ENCODE measurements at places on chromosomes 6 and 20.

- no peak for DNase-seq
Measured at GRCh38 chr6:105832313-105832761, 253.8 kb upstream of the PRDM1 start.

DNA sequence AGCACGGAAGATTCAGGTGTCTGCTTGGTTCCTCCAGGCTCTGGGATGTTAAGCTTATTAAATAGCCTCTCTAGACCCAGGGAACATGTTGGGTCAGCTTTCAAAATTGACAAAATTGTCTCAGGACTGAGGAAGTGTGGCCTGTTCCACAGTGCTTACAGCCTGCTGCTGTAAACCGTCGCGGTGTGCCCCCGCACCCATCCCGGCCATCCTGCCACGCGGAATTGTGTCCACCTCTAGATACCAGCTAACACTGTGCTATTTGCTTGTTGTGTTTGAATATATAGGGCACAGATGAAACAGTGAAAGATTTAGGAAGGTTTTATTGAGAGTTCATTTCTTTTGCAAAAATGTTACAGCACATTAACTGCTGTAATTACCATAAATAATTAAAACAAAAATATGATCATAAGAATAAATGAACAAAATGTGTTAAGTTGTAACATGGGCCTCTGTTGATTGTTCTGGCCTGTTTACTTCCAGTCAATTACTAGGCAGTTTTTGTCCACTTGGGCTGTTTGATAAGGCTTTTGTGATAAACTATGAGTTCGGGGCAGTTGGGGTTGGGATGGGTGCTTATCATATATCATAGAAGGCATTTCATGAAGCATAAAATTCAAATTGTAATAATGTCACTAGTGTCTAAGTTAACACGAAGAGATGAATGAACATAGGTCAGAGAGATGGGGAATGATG lies 77.4 kb downstream of the ARID1B start:
- DNase-seq = no peak

DNA sequence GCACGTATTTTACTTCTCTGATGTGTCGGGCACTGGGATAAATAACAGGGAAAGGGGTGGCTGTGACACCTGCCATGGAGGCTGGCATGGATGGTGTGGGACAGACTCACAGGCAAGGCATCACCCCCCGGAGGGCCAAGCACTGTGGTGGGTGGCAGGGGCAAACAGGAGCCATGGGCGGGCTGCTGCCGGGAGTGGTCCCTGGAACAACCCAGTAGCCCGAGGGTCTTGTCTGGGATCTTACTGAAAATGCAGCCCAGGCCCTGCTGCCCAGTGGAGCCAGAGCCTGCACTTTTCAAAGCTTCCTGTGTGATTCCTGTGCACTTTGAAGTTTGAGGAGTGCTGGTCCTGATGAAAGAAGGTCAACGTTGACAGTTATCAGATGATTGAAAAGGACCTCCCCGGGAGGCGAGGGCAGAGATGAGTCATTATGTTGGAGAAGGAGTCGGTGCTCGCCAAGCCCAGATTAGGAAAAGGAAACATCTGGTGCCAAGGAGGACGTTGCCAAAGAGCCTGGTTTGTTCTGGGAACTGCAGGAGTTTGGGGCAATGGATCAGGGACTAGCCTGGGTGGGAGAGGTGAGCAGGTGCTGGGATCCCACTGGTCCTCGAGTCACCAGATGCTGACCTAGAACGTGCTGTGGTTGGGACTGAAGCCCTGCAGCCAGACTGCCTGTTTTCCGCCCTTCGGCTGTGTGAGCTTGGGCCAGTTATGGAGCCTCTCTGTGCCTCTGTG lies 130.0 kb upstream of the GGTLC1 start:
- no peak for DNase-seq

GRCh38 chr6:16205377-16206144 lies 32.8 kb upstream of the GMPR start:
- no peak for DNase-seq

DNA sequence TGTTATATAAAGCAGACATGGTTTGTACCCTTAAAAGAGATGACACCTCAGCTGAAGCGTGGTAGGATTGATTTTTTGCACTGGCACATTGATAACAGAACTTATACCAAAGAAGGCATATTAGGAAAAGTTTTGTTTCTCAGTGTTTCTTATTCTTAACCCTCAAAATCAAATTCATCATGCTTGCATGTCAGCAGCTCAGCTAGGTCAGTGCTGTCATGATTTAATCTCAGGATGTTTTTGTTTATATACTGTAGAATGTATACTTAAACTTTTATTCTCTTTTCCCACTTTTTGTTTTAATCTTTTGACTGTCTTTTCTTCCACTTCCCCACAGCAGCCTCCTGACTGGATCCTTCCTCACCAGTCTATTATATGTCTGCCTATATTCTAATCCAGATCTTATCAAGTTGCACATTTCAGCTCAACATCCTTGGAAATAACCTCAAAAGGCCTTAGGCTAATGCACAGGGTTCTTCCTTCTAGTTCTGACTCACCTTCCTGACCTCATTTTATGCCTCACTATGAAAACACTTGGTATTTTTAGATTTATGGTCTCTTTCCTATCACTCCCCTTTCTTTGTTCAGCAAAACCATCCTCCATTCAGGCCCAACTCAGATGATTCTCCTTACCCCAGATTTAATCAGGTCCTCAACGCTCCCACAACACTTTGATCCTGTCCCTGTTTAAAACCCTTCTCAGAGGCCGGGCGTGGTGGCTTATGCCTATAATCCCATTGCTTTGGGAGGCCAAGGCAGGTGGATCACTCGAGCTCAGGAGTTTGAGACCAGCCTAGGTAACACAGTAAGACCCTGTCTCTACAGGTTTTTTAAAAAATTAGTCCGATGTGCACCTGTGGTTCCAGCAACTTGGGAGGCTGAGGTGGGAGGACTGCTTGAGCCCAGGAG lies 7.2 kb downstream of the HEBP2 start:
- no peak for DNase-seq

DNA sequence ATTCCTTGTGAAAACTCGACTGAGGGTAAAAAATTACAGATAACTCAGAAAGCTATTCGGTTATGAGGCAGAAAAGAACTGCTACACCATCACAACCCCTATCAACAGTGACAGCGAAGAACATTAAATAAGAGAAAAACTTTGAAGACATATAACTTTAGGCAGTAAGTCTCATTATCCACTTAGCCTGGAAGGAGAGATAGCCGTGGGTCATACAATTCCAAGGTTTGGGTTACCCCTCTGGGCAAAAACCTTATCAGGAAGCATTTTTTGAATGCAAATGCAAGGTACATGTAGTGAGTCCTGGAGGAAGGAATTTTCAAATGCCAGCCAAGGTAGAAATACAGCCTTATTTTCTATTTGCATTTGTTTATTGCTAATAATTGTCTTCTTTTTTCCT lies 129.8 kb downstream of the FLRT3 start:
- no peak for DNase-seq

DNA sequence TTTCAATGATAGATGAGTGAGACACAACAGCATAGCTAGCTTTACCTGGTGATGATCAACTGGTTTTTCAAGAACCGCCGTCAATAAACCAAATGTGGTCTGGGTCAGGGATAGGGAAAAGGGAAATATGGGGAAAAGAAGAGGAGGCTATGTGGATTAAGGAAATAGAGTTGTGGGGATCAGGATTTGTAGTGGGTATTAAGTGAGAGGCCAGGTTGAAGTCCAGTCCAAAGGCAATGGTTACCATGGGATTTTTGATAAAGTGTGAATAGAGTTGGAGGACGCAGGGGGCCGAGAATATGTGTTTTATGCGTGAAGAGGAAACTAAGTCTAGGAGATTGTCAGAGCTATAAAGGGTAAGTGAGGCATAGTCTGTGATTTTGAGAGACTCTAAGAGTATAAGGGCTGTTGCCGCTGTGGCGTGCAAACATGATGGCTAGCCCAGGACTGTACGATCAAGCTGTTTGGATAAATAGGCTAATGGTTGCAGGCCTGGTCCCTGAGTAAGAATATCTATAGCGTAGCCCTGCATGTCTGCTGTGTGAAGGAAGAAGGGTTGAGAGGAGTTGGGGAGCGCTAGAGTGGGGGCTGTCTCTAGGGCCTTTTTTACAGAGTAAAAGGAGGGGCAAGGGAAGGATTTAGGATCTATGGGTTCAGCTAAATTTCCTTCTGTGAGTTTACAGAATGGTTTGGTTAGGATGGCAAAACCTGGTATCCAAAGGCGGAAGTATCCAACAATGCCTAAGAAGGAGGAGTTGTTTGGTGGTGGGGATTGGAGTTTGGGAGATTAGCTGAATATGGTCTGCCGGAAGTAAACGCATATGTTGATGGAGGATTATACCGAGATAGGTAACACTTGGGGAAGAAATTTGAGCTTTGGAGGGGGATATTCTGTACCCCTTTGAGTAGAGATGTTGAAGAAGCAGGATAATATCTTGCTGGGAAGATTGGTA lies 749.7 kb upstream of the ADGRB3 start:
- no peak for DNase-seq

- DNase-seq = no peak
Measured at GRCh38 chr20:51227744-51228143, 204.8 kb upstream of the KCNG1 start.

- DNase-seq = no peak
Measured at GRCh38 chr6:142896732-142897131, 48.2 kb downstream of the HIVEP2 start.

- DNase-seq = no peak
Measured at GRCh38 chr20:10673842-10674683, at the start of gene JAG1. Gene JAG1 (minus strand): TSS chr20:10673999. CDS start chr20:10673530, 469 bp downstream.

- DNase-seq = no peak
Measured at GRCh38 chr6:12479881-12480280, 189.7 kb downstream of the EDN1 start.

DNA sequence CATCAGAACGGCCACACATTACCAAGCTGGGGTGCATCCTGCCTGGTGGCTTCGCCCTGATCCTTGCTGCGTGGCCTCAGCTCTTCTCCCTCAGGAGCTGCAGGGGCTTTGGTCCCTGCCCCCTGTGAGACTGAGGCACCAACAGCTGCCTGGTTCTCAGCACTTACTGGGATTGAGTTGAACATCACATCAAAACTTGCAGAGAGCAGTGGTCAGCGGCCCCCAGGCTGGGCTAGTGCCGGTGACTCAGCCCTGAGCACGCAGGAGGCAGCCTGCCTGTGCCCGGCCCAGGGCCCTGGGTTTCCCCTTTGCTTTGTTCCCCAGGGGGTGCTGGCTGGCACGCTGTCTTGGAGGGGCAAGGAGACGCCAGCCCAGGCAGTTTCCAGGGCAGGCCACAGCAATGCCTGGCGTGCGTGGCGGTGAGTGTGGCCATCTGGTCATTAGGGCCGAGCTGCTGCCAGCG lies 63.3 kb downstream of the DLL1 start:
- no peak for DNase-seq

DNA sequence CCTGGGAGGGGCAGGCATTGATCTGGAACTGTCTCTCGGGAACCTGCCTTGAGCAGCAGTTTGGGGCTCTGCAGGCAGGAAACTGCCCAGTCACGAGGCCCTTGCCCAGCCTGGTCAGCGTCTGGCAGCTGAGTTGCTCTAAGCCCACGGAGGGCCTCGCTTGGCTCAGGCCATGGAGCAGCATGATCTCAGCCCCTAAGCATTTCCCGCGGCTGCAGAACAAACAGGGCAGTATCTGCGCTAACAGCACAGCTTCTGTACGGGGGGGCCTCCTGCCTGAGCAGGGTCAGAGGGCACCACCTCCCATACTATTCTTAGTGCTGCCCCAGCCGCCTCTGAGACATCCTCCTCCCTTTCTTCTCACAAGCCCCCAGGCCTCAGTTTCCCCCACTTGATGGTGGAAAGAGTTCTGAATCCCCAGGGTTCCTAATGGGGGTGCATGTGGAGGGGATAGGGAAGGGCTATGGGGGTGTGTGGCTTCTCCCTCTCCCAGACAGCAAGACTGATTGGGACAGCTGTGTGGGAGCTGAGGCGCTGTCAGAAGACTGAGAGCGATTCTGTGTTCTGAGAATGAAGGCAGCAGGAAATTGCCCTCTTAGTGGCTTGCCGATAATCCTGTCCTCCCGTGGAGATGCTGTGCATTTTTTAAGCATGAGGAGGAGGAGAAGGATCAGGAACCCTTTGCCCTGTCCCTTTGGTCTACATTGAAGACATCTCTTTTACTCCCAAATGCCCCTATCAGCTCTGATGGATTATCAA lies 46.4 kb downstream of the MOCS1 start:
- DNase-seq = peak; percentile 58

- DNase-seq = no peak
Measured at GRCh38 chr6:95530176-95530819, 47.0 kb upstream of the MANEA start.

GRCh38 chr6:34457742-34458735 lies 7.8 kb upstream of the PACSIN1 start:
- no peak for DNase-seq

GRCh38 chr20:63895202-63895951 lies 451 bp downstream of the DNAJC5 start:
- no peak for DNase-seq

DNA sequence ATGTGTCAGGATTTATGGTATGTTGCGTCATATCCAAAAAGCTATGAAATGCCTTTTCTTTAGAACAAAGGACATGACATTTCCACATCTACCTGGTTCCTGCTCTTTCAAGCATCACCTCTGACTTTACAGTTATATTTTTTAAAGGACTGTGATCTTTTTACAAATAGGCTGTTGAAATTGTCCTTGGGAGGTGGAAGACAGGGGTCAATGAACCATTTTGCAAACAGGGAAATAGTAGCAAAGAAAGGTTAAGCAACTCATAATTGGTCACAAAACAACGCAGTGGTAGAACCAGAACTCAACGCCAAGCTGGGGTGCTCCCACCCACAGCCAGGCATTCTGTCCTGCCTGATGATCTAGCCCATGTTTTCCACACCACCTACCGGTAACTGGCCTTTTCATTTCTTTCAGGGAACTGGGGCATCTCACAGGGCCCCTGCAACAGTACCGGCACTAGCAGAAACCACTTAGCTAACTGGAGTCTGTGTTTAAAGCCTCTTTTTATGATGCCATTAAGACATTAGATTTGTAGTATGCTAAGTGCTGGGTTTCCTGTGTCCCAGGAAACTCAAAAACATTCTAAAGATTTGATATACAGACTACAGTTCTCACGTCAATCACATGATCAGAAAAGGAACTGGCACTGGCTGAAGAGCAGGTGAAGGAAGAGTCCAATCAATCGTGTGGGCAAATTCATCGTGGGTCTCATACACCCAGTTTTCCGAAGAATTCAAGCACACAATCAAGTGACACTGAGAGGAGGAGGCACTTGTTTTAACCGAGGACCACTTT lies 13.9 kb downstream of the ZNF217 start:
- DNase-seq = no peak

GRCh38 chr20:20895537-20895936 lies 183.1 kb upstream of the RALGAPA2 start:
- peak; percentile 23 for DNase-seq

- DNase-seq = no peak
Measured at GRCh38 chr6:73652637-73653570, 888 bp downstream of the SLC17A5 start.

GRCh38 chr20:63150391-63150898 lies 65.5 kb downstream of the YTHDF1 start:
- DNase-seq = no peak

- no peak for DNase-seq
Measured at GRCh38 chr6:45900808-45901752, 114.6 kb downstream of the CLIC5 start.

- no peak for DNase-seq
Measured at GRCh38 chr6:54134935-54135334, 23.7 kb downstream of the MLIP start.
